Stimulated activated CD4-positive, alpha-beta T cell treated with anti-CD3 and anti-CD28 coated beads, Interleukin-1b, Interleukin-23, amount 100 ng/mL, for 1 hour (primary cell): ENCODE measurements at places on chromosomes 2 and 18.

- DNase-seq = no peak
Measured at GRCh38 chr2:67574230-67574629, 177.1 kb downstream of the ETAA1 start.

DNA sequence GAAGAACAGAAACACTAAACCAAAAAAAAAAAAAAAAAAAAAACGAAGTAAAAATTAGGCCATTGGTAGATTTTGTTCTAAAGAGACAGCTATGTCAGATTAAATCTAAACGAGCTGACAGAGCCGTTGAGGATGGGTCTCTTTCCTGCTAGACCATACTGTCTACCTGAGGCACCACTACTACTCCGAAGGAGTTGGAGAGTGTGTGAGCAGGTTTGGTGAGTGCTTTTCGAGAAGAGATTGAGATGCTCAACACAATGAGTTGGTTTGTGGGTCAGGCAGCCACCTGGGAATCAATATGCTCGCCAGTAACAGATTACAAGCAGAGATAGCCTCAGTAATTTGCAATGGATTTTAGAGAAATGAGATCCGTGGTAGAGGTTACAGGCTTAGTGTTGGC, 281.5 kb upstream of the EPAS1 start:
- DNase-seq = no peak

- DNase-seq = no peak
Measured at GRCh38 chr2:173357346-173357745, 2.7 kb downstream of the CDCA7 start.

DNA sequence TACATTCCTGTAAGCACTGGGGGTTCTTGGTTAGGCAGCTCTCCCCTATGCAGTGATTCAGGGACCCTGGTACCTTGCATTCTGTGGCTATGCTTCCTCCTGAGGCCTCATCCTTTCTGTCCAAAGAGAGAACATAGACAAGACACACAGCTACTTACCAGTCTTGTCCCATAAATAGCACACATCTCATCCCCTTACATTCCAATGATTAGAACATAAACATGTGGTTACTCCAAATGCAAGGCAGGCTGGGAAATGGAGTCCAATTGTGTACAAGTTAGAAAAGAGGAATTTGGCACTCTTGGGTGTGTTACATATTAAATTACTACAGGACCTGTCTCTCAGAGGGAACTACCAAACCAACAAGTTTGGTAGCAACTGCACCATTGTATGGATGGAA, 171.3 kb downstream of the ARHGAP15 start:
- no peak for DNase-seq

- no peak for DNase-seq
Measured at GRCh38 chr2:33644215-33644614, 45.1 kb upstream of the FAM98A start.

DNA sequence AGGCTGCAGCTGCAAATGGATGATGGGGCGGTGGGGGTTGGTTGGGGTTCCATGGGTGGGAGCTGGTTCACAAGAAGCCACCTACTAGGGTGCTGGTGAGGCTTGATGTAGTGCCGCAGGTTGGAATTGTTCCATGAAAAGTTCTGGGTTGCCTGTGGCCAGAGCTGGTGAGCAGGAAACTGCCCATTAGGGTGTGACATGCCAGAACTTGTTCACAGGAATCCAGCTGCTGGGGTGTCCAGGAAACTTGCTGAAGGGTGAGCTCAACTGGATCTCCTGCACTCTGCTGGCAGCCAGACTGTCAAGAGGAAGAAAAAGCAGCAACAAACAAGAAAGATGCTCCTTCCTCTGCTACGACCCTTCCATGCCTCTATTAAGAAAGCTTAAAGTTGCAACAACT, 48.8 kb downstream of the MAP3K20 start:
- no peak for DNase-seq

GRCh38 chr2:40281021-40281940, 170.6 kb downstream of the SLC8A1 start:
- no peak for DNase-seq

- DNase-seq = no peak
Measured at GRCh38 chr18:62389761-62390481, 64.8 kb downstream of the TNFRSF11A start.

DNA sequence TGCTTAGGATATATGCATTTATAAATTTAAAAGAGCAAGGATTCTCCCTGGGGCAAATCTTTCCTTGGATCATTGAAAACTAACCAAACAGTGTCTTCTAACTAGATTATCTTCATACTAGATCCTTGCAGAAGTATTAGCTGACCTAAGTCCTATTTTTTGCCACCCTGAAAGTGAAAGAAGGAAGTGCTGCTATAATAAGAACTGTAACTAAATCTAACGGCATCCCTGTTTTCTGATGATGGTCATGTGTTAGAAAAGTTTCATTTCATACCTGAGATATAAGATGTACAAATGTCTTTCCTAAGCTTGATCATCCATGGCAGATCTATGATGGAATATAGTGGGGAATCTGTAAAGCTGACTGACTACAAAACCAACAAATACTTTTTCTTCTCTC, 102.7 kb downstream of the MAP2 start:
- DNase-seq = no peak

DNA sequence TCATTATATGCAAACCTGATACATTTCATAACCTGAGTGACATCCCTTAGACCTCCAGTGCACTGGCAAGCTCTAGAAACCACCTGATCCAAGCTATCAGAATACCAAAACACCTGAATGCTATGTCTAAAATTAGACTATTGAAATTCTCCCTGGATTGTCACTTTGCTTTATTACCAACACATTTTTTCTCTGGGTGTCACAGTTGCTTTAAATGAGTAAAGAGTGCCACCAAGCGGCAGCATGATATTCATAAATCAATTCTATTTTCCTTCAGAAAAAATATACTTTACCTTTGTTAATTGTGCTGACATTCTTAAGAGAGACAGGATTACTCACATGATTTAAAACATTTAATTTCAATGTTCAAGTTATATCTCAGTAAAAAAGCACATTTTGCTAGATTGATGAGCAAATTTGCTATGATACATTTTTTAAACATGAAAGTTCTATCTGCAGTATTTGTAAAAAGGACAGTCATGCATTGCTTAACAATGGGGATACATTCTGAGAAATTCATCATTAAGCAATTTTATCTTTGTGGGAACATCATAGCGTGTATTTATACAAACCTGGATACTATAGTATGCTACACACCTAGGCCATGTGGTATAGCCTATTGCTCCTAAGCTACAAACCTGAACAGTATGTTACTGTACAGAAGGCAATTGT, 338.4 kb upstream of the SLC39A10 start:
- DNase-seq = no peak

DNA sequence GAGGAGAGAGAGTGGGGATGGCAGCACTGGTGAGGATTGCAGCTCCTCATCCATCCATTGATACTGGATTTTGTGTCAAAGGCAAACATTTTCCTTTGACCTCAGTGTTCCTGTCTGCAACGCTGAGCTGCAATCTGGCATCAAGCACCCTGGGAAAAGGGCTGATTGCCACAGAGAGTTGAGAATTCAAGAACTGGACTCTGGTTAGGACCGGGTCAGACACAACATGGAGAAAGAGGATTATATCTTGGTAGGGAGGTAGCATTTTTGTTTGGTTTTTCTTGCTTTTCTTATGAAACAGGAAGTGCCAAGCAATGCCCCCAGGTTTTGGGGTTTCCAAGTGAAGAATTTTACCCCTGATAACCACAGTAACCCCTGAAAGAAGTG, 81.9 kb upstream of the PKDCC start:
- no peak for DNase-seq

GRCh38 chr2:216086207-216086893, 4.6 kb downstream of the TMEM169 start:
- no peak for DNase-seq

GRCh38 chr2:31233231-31233630, 721 bp upstream of the EHD3 start:
- no peak for DNase-seq

- no peak for DNase-seq
Measured at GRCh38 chr2:169900686-169901085, 73.4 kb downstream of the UBR3 start.

- no peak for DNase-seq
Measured at GRCh38 chr18:46260016-46260878, 156.1 kb downstream of the HAUS1 start.

DNA sequence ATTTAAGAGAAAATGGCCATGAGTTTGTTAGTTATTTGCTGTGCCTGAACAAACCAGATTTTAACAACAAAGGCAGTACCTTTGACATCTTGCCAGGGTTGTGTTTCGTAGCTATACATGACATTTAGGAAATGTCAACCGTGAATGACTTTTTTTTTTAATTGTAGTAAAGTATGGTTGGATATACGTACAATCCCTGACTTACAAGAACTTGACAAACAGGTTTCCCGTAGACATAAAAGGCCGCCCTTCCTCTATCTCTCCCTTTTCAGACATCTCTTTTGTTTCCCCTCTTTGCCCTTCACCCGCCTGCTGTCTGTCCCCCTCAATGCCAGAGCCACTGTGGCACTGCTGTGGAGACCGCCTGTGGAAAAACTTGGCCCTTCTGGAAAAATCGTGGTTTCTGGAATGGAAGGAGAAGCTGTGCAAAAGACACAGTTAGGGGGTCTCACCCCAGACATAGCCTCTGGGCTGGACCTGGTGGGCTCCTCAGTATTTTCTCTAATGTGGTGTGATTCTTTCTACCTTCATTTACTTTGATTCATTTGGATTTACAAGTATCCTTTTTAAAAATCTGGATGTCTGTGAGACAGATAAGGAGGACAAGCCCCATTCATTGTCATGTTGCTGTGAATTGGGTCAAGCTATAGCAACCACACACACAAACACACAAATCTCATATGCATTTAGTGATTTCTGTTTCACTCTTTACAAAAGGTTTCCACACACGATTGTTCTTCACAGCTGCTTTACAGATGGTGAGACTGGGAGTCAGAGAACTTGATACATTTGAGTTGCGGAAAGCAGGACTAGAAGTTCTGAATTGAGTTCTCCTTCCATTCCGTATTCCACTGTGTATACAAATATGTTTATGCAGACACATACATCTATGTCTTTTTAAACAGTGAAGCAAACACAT, 48.6 kb downstream of the SPATS2L start:
- no peak for DNase-seq

DNA sequence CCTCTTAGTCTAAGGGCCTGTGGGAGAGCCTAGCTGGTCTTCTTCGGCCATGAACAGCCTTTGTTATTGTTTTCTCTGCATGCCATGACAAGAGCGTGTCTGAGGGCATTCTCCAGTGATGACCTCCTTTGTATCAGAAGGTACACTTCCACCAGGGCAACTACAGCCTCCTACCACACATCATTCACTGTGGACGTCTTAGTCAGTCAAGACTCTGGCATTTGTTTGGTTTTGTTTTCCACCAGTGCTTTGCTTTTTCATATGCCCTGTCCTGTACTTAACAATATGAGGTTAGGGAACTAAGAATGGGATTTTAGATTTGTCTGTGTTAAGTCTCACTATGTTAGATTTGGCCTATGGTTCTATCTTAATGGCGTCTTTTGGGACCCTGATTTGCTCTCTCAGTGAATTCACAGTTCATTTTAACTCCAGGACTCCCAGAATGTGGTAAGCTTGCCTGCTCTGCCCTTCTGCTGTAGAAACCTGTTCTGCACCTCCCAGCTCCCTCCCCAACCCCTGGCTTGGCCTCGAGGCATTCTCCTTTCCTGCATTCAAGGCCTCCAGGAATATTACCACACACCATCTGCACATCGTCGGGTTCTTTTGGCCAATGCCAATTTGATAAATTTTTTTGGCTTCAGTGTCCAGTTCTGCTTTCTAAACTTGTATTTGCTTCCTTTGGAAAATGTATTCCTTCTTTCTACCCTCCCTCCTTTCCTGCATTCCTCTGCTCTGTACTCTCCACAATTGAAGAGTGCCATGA, 42.8 kb upstream of the IL1R1 start:
- DNase-seq = no peak

DNA sequence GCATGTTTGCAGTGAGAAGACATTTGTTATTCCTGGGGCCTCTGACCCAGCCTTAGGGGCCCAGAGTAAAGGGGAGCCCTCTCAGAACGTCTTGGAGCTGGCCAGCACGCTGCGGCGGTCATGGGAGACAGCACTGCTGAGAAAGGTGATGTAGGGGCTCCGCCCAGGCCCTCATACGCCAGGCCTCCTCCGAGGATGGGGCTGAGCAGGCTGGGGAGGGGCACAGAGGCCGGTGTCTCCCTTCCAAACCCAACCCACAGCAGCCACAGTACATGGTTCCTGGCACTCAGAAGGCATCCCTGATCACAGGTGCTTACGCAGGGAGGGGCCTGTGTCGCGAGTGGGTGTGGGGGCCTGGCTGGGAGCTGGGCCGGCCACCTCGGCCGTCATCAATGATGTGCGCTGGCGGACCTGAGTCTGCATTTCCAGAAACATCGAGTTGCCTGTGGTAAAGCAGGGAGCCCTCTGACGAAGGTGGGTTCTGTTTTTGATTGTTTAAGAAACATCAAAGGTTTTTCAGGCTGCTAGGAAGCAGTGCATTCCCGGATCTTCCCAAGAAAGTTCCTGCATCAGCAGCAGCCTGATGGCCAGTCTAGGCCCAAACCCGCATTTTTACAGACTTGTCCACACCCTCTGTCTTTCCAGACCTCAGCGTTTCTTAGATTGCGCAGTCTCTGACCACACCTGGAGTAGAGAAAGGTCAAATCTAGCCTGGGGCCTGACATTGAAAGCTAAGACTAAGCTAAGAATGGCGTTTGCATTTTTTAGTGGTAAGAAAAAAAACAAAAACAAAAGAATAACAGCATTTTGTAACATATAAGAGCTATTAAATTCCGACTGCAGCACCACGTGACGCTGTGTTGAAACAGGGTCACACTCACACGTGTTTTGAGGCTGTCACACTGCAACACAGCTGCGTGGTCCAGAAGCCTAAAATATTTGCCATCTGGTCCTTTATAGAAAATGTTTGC, 51.2 kb upstream of the PXDN start:
- no peak for DNase-seq

GRCh38 chr2:30561349-30561748, 114.3 kb downstream of the LCLAT1 start:
- DNase-seq = no peak

DNA sequence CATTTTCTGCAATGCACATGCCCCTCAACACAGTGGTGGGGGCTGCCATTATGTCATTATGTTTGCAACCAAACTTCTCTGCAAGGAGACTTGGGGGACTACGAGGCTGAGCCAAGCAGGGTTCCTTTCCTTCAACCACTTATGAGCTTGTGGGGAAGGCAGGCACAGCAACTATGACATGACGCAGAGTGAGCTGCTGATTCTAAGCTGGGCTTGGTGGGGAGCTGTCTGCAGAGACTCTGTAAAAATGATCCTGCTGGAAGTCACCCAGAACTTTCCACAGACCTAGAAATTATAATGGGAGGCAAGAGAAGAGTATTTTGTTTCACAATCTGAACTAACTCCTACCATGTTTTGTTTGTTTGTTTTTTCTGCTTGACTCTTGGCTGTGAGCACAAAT, 55.6 kb downstream of the INPP5D start:
- DNase-seq = no peak

GRCh38 chr2:26299471-26300101, 46.4 kb upstream of the SELENOI start:
- no peak for DNase-seq

GRCh38 chr2:19801367-19802080, 100.3 kb downstream of the TTC32 start:
- DNase-seq = no peak
